ENCODE measurements at places on chromosomes 11 and 22.

DNA sequence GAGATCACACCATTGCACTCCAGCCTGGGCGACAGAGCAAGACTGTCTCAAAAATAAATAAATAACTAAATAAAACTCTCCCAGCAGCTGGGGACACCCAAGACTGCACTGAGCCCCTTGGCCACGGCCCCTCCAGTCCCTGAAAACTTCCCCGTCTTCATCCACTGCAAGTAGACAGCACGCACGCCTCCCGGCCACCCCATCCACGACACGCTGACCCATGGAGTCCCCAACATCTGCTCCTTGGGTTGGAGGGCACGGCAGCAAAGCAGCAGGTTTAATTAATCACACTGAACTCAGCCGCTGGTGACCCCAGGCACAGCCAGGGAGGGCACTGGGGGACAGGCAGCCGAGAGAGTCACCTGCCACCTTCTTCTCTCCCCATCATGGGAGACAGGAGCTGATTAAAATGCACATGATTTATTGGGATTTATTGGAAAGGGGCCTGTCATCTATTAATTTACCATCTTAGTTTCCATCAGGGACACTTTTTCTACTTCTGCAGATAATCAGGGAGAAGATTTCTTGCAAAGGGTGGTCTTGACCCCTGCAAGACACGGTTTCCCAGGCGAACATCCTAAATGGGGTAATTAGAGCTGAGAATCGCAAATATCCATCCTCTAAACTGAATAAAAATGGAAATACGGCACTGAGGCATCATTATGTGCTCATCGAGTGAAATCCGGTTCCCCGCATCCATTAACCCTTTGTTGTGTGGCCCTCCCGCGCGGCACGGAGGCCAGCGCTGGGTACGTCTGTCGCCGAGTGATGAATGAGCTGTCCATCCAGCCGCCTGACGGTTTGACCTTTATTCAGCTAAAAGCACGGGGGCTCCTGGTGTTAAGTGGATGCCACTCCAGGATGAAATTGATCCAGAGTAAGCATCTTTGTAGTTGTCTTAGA, 178.3 kb downstream of the BRD1 start:
- DNase-seq, result no peak

GRCh38 chr22:18023509-18024275, 669 bp downstream of the MICAL3 start:
- peak; percentile 36 for DNase-seq

- DNase-seq, result no peak
Observed at GRCh38 chr11:76455931-76456330, 11.1 kb downstream of the EMSY start.

GRCh38 chr11:45803971-45804760, 783 bp upstream of the SLC35C1 start:
- peak; percentile 70 for DNase-seq

DNA sequence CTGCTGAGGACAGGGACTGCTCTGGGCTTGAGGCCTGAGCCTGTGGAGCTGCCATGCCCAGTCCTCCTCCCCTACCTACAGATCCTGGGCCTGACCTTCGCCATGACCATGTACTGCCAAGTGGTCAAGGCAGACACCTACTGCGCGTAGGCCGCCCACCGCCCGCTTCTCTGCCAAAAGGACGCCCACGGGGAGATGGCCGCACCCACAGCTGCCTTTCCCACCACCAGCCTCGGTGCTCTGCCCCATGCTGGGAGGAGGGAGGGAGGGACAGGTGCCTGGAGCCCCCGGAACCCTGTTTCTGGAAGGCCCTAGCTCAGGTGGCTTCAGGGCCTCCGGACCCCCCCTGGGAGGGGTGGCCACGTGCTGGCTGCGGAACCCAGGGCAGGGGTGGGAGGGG, 23.8 kb downstream of the TSPAN4 start:
- DNase-seq, result no peak

DNA sequence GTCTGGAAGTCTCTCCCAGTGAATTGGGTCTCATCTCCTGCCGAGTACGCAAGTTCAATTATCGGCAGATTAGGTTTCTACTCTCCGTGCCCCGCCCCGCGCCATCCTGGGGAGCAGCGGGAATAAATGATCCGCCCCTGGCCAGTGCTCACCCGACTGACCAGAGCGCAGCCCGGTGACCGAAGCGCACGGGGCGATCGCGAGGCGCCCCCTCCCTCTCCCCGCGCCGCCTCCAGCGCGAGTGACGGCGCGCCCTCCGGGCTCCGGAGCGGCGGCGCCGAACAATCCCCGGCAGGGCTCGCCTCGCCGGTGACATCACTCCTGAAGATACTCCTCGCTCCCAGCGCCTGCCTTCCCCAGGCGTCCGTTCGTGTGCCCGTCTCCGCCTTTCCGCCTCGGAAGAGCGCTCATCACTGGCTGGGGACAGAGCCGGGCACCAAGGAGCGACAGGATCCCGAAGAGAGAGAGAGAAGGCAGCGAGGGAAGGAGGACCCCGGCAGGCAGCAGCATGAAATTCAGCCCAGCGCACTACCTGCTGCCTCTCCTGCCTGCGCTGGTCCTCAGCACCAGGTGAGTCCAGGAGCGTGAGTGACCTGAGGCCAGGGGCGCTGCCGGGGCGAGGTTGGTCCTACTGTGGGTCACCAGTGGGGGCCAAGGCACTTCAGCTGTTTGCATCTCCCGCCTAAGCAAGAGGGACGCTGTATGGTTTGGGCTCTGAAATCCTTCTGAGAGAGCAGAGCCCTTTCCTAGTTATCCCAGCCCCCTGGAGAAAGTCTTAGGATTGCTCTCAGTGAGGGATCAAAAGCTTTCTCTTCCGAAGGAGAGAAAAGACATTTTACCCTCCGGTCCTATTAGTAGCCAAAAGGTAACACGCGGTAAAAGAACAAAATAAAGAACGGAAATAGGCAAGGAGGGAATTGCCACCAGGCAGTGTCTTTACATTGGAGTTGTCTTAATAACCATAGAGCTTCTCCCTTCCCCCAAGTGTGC, at the start of gene LUZP2:
Gene LUZP2, plus strand, starts transcription at position 318 of the 990 bp plus-strand sequence.
- DNase-seq, result no peak

DNA sequence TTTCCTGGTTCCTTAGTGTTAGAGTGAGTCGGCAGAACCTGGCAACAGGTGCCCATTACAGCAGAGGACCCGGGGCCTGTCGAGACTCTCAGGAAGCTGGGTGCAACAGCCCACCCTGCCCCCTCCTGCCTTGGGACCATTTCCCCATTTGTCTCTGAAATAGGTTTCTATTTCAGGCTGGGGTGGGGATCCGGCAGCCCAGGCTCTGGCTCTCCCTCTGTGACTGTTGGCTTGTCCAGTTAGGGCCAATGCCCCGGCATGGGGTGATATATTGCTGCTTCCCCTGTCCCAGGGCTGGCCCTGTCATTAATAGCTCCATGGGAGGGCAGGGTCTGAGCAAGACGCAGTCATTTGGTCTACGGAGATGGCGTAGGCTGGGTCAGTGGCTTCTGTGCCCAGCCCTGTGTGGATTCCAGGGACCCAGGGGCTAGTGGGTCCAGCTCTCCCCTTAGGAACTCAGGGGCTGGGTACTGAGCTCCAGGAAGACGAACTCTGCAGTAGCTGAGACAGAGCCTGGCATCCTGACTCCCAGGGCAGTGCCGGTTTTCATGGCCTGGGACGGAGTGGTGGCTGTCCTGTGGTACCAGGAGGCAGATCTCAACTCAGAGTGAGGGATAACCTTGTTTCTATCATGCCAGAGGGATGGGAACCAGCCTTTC, 2.7 kb downstream of the P2RY6 start:
- DNase-seq, result no peak

GRCh38 chr11:86918973-86919372, 36.2 kb downstream of the FZD4 start:
- DNase-seq, result no peak

DNA sequence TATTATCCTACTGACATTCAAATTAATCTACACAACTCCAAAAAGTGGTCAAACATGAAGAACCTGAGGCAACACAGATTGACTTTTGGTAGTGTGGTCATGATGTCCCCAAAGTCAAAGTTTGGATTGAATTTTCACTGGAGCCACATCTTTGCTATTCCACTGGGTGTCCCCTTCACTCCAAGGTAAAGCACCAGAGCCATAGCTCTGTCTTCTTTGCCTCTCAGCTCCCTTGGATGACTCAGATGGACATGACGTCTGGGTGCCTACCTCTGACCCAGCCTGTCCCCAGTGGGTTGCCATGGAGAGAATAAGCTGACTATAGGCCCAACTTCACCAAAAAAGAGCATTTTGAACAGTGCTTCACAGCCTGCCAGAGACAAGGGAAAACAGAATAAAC, 57.4 kb upstream of the ARHGAP42 start:
- DNase-seq, result no peak

- DNase-seq, result no peak
Observed at GRCh38 chr22:19921544-19922081, 20.0 kb upstream of the COMT start.

- DNase-seq, result no peak
Observed at GRCh38 chr11:83835423-83835822, 549.3 kb upstream of the CCDC90B start.

DNA sequence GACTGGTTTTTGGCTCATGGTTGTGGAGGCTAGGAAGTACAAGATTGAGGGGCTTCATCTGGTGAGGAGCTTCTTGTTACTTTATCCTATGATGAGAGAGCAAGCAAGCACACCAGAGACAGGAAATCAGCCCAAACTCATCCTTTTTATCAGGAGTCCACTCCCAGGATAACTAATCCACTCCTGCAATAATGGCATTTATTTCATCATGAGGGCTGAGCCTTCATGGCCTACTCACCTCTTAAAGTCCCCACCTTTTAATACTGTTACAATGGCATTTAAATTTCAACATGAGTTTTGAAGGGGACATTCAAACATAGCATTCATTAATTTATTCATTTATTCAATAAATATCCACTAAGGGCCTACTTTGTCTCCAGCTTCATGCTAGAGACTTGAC, 60.9 kb downstream of the PARVA start:
- DNase-seq, result no peak

DNA sequence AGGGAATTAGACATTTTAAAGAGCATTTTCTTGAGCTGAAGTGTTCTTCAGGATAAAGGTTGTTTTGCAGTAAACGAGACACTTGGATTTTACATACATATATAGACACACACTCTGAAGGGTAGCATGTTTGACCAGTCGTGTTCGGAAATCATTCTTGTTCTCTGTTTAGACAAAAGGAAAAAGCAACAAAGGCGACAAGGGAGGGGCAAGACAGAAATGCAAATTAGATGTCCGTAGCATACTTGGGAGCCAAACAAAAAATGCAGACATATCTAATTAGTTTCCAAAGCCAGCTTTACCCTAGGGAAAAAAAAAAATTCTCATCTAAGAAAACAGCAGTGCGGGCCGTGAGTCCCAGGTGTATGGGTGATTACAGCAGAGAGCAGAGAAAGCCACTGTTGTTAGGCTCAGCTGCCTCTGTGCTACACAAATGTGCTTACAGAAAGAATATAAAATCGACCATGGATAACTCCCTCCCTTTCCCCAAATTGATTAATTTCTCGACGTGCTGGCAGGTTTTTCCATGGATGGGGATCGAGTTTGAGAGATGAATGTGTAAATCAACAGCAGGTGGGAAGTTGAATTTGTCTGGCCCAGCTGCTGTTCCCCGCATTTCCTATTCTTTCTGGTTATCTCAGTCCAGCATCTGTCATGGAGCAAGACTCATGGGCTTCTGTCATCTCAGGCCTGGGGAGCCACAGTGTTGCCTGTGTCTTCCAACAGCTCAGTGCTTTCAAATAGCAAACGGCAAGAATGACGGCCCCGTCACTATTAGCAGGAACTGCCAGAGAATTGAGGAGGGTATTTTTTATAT, 176.5 kb upstream of the TTC12 start:
- no peak for DNase-seq

DNA sequence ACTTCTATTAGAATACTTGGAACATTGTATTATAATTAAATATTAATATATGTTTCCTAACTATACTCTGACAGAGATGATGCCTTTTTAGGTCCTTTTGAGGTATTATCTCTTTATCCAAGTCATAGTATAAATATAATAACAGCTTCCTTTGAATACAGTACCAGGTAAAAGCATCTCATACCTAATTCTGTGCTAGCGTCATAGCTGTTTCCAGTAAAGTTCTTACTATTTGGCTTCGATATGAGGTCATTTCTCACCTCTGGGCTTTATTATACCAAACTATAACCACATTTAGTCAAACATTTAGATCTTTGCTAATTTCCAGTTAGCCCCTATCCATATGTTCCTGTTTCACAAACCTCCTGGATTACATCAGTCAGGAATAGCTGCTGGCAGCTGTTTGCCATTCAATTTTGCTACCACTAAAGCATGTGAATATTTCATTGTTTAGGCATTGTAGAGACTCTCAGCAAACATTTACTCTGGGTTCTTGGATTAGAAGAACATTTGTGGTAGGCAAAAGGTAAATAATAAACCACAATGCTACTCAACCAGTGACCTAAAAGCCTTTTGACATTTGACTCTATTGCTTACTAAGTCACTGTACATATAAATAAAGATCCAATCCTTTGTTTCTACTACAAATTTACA, 255.1 kb downstream of the TTC28 start:
- DNase-seq, result no peak

GRCh38 chr22:36764060-36764459, 11.9 kb downstream of the IFT27 start:
- DNase-seq, result no peak

GRCh38 chr11:89147229-89147628, 30.4 kb upstream of the TYR start:
- no peak for DNase-seq

- no peak for DNase-seq
Observed at GRCh38 chr11:7261578-7261977, 9.9 kb downstream of the SYT9 start.

DNA sequence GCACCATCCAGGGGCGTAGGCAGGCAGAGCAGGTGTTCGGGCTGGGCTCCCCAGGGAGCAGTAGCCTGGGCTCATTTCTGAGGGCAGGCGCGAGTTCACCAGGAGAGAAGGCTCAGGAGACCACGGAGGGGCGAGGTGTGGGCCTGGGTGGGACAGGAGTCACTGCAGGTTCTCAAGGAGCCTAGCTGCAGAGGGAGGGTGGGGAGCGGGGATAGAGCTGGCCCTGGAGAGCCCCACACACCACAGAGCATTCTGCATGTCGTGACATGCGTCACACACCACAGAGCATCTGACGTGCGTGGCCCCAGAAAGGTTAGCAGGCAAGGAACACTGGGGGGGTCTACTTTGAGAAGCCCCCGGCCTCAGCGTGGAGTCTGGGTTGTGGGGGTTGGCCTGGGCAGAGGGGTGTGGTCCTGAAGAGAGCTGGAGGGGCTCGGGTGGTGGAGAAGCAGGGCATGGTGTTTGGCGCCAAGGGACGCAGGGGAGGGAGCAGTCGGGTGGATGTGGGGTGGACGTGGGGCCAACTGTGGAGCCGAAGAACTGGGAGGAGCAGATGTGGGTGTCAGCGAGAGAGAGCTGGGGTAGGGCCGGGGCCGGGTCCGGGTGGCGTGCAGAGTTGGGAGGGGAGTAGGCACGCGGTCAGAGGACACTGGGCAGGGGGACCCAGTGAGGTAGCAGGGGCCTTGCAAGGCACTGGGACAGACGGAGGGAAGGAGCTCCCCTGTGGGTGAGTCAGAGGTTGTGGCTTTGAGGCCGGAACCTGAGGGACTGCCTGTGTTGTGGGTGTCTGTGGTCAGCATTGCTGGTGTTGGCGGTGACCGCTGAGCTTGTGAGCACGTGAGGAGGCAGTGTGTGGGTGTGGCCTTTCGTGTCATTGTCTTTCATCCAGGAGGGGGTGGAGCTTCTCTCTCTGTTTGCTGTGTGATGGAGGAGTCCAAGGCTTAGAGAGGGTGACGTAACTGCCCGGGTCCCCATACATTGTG, 25.5 kb downstream of the CTTN start:
- no peak for DNase-seq
